Karpas-422 (cell line): ENCODE measurements at places on chromosomes 11 and 22. TPM values are rescaled to one million over a fixed set of nuclear protein-coding genes. Genes with fewer than 3 reads are reported as not detected.

SULT4A1 gene
- total RNA-seq = not detected in 2 replicates

DBX1 gene
- not detected in 2 replicates for total RNA-seq

DNA sequence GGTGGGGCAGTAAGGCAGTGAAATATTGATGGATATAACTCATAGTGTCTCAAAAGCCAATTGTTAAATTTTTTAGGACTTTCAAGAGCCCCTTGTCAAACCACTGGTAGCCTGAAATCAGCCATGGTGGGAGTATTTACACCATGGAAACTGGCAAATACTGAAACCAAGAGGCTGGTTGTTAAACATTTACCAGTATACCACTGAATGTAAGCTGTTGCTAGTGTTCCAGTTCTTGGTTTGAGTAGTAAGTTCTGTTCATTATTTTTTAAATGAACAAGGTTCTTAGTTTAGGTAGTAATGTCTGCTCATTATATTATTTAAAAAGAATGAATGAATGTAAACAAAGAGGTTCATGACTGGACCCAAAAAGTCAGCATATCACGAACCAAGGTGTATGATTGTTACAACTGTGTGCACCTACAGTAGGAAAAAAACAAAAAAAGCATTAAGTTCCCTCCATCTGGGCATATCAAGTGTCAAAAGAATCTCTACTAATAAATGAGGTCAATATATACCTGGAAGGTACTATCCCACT, 4.5 kb upstream of the EIF3F start:
- no peak for DNase-seq

DNA sequence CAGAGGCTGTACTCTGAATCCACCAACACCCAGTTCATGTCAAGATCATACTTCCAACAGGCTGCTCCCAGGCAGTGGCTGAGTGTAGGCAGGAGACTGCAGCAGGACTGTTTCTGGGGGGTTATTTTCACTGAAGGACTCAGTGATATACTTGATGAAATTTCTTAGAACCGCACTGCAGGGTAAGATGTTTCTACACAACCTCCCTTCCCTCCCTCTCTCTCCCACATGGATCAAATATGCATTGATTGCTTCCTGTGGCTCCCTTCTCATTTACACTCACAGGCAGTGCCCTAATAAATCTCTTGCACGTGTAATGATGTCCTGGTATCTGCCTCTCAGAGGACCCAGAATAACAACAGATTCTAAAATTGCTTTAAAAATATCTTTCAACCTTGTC, 251.3 kb upstream of the CCDC179 start:
- DNase-seq = no peak

GRCh38 chr11:10725114-10725906, 25.7 kb upstream of the CTR9 start:
- no peak for DNase-seq
